ENCODE measurements at places on chromosomes 3 and 15.

GRCh38 chr15:38551720-38552648, 12.6 kb downstream of the RASGRP1 start:
- DNase-seq, result no peak

- no peak for DNase-seq
Measured at GRCh38 chr3:143408771-143409170, 289.2 kb downstream of the CHST2 start.

GRCh38 chr3:77682162-77682561, 642.3 kb downstream of the ROBO2 start:
- no peak for DNase-seq

GRCh38 chr3:185328324-185329004, 34.5 kb upstream of the MAP3K13 start:
- DNase-seq, result no peak

DNA sequence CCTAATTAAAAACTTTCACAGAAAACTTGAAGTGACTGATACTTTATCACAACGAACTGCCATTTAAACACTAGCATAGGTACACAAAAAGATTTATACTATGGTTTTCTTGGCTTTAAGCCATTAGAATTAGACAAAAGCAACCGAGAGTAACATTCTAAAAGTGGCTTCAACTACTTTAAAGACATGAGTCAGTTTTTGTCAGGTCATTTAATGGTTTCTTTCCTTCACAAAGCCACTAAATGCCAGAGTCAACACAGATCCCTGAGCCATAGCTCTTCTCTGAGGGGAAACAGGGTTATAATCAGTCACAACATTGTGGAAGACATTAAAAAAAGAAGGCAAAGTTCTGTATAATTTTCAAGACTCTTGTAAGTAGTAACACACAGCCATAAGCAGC, 54.6 kb downstream of the CAPN3 start:
- DNase-seq, result no peak

Data from activated naive CD4-positive, alpha-beta T cell treated with Interleukin-2 at 50 U/mL for 16 hours (primary cell).